T-helper 2 cell (primary cell): ENCODE measurements at places on chromosomes 12 and 14.

DNA sequence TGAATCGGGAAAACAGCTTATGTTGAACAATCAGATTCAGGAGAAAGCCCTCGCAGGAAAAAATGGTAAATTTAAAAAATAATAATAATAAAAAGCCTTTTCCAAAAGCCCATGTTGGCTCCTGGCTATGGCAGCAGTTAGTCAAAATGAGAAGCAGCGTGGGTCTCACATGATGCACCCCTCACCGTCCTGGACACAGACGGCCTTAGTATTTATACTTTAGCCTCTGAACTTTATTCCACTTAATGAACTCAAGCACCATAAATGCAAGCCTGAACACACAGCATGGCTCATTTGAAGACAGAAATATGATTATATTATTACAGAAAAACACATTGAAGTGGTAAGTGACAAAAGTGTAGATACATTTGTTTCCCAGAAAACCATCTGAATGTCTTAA lies 160.9 kb downstream of the RIMBP2 start:
- DNase-seq, result no peak

GRCh38 chr12:68189821-68190242 lies 30.3 kb upstream of the IFNG start:
- DNase-seq, result peak; percentile 28

- no peak for DNase-seq
These were observed 490 bp downstream of the RILPL1 start for GRCh38 chr12:123532808-123533649.

DNA sequence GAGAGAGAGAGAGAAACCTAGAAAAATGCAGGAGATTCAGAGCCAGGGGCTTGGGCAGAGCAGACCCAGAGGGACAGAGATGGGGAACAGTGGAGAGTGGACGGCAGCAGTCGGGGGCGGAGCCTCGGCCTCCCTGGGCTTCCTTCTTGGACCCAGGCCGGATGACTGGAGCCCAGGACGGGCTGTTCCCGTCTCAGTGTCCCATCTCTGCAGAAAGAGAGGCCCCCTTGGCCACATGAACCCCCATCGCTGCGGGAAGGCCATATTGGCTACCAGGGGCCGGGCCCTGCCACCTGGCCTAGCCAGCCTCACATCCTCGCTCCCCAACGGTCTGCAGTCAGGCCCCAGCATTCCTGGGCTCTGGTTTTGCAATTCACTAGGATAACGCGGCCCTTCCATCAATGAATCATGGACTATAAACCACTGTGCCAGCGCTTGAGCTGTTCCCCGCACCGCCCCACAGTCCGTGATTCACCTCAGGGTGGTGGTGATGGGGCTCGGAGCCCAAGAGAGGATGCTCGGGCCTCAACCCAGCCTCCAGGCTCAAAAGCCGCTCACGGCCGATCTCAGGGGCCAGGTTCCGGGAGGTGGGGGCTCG lies 116.5 kb downstream of the RFLNA start:
- DNase-seq, result no peak

DNA sequence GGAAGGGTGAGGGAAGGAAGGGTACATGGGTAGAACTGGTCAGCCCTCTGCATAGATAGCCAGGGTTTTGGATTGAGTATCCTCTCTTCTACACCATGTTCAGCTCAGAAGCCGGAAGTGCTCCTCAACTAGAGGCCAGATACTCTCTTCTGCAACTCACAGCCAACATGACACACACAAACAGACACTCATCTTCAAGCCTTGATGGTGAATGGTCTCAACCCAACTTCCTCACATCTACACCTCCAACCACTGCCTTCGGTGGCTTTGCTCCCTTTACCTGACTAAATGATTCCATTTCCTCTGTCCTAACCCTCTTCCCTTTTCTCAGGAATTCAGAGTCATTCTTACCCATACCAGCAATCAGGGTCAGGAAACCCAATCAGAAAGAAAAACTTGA lies 7.6 kb upstream of the FKBP11 start:
- DNase-seq, result no peak

GRCh38 chr12:40792792-40793386 lies 100.7 kb downstream of the CNTN1 start:
- DNase-seq, result no peak

DNA sequence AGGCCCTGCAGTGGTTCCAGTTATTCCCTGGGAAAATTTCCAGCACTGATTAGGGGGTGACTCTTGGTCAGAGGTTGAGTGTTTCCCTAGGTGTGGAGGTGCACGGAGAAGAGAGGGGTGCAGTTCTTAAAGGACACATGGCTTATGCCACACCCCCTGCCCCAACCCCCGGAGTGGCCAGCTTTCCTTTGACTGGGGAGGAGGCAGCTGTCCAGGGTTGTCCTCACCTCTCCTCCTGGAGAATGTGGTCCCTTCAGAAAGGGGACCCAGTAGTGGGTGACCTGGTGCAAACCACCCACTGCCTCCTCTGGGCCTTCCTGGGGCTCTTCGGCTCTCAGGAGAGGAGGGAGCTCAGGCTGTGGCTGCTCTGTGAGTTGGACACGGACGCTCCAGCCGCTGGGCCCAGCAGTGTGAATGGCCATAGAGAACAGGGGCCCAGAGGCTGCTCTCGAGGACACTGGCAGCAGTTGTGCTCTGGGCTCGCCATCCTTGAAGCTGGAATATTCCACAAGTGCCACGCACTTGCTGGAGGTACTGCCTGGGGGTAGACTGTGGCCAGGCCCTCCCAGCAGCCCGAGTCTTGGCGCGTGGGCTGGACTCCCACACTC lies 13.6 kb downstream of the PACS2 start:
- DNase-seq, result no peak

DNA sequence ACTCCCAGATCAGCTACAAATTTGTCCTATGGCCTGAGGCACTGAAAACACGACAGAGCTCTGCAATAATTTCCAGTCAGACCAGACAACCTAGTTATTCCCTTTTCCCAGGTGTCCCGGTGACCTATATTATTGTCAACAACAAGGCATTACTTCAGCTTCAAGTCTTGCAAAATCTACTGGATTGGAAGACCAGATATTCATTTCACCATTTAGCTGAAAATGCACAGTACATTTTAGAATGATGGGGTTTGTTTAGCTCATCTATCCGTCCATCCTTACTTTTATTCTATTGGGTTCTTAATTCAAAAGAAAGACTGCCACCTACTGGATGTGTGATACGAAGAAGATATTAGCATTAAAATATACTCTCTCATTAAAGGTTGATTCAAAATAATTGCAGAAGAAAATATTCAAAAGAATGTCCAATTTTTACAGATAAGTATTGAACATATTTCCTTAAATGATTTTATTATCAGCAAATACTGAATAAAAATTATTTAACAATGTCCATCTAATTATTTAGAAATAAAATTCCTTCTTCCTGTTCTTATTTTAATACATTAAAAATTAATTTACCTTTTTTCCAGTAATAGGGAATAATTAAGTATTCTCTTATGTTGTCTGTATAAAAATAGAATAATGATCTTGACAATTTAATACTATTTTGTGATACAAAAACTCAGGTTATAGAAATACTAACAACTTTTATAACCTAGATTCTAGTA lies 244.9 kb upstream of the LRIG3 start:
- DNase-seq, result no peak

- DNase-seq, result no peak
These were observed 908 bp downstream of the TDP1 start for GRCh38 chr14:89956661-89957009.
